ENCODE measurements at places on chromosomes 7 and 10.
A peak's percentile ranks its signal among the peaks of the same experiment; 100 is the strongest.

DNA sequence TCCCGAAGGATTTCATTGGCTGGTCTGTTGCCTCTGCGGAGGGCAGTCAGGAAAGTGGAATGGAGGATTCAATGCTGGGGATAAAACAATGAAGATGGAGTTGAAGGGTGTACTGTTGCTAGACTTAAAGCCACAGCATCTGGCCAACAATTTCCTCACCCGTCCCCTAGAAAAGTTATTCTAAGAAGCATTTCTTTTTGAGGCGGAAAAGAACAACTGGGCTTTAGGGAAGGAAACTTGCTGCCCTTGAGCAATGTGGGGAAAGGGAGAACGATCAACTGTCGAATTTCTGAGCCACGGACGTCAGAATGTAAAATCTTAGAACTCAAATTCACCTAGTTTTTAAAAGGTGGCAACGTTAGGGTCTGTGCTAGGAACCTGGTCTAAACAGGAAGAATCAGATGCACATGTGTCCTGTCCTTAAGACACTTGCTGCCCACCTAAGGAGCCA lies 664 bp downstream of the FMC1 start:
- DNase-seq: no peak

- DNase-seq: no peak
Observed at GRCh38 chr7:50196719-50197118, 103.7 kb upstream of the ZPBP start.

DNA sequence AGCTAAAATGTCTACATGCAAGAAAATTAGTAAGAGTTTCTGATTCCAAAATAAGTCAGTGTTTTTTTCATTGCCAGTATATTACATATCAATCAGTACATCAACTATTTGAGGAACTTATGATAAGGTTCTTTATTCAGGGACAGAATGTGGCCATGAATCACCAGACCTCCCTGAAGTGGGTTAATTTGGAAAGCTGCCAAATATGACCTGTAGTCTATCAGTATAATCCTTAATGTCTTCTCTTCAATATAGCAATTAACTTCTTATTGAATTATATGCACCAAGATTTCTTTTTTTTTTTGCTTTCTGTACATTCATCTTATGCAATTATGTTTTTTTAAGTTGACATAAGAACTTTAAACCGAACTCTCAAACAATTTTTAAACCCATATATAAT lies 714.5 kb upstream of the POT1 start:
- no peak for DNase-seq

DNA sequence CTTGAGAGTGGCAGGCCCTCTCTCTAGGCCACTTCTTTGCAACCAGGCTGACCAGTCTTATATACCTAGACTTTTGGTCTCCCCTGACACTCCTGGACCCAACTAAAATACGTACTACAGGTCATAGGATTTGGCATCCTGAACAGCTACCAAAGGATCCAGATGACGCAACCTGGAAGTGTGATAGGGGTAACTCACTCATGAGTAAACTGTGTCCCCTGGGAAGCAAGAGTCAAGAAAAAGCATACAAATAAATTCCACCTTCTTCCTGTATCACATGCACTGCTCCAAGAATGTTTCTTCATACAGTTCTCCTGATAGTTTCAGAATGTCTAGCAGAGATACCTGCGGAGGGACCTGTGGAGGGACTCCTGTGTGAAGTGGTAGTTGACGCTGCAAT lies 172.3 kb downstream of the MDFIC start:
- DNase-seq: no peak

GRCh38 chr10:117720931-117721835 lies 178.6 kb downstream of the EMX2 start:
- no peak for DNase-seq

- no peak for DNase-seq
Observed at GRCh38 chr7:114660126-114660486, 245.5 kb downstream of the FOXP2 start.

DNA sequence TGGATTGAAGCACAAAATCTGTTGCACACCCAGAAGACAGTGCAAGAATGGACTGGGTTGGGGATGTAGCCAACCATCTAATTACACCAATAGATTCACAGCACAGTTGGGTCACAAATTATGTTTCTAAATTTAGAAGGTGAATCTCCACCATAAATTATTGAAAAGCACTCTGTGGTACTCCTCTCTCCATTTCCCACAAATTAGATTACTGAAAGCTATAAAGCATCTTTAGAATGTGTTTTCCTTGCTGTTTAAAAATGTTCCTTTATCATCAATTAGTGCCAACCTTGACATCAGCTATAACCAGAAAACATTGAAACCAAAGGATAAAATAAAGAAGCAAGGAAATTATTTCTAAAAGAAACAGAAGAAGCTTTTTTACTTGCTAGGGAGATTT lies 39.9 kb upstream of the HDAC9 start:
- no peak for DNase-seq

DNA sequence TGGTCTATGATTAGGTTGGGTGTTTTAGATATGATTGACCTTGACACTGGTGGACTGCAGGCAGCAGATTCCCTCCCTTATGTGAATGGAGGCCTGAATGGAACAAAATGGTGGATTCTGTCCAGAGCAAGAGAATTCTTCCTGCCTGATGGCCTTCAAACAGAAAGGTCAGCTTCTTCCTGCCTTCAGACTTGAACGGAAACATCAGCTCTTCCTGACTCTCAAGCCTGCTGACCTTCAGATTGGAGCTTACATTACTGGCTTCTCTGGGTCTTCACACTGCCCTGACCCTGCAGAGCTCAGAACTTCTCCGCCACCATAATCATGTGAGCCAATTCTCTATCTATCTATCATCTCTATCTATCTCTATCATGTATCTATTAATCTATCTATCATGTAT lies 111.6 kb downstream of the RAMP3 start:
- no peak for DNase-seq

DNA sequence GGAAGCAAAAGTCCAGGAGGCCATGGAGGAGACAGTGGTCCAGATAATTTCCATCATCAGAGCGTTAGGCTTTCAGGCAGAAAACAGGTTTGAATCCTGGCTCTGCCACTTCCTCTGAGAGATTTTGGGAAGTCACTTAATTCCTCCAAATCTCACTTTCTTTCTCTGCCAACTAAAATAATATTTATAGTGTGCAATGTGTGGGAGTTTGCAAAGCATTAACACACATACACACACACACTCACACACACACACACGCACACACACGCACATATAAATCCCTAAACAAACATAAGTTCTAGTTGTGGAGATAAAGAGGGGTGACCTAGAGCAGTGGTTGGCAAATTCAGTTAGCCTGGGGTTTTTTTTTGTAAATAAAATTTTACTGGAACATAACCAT lies 84.8 kb downstream of the TRIL start:
- no peak for DNase-seq

- peak; percentile 58 for DNase-seq
Observed at GRCh38 chr10:99693933-99694583, 34.7 kb downstream of the ENTPD7 start.

- no peak for DNase-seq
Observed at GRCh38 chr10:73485320-73485719, 10.5 kb downstream of the PPP3CB start.

DNA sequence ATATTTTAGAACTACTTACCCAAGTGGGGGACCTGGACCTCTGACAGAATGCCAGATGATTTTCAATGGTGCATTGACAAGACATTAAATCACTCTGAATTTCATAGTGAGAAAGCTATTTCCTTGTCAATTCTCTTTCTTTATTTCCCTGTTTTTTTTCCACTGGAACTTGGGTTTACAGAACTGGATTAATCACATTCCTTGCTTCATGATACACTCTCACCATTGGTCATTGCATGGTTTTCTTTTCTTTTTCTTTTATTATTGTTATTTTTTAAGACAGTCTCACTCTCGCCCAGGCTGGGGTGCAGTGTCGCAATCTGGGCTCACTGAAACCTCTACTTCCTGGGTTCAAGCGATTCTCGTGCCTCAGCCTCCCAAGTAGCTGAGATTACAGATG lies 38.5 kb upstream of the LBX1 start:
- no peak for DNase-seq

DNA sequence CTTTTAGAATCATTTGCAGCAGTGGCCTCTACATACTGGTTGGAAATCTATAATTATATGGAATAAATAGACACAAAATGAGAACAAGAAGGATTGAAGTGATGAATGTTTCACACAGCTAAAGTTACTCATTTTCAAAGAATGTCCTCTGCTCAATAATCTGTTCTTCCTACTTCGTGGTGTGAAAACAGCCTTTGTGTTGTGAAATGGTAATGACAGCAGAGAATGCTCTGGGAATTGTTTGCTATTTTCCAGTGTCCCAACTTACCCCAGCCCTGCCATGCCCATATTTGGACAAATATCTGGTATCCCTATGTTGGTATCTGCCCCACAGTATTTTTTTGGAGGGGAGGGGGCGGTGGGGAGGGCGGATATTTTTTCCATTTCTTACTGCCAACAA lies 130.4 kb downstream of the GLI3 start:
- peak; percentile 31 for DNase-seq

- DNase-seq: no peak
Observed at GRCh38 chr10:37240223-37240622, 114.8 kb downstream of the ANKRD30A start.

GRCh38 chr7:134732728-134733127 lies 46.7 kb upstream of the CALD1 start:
- no peak for DNase-seq

DNA sequence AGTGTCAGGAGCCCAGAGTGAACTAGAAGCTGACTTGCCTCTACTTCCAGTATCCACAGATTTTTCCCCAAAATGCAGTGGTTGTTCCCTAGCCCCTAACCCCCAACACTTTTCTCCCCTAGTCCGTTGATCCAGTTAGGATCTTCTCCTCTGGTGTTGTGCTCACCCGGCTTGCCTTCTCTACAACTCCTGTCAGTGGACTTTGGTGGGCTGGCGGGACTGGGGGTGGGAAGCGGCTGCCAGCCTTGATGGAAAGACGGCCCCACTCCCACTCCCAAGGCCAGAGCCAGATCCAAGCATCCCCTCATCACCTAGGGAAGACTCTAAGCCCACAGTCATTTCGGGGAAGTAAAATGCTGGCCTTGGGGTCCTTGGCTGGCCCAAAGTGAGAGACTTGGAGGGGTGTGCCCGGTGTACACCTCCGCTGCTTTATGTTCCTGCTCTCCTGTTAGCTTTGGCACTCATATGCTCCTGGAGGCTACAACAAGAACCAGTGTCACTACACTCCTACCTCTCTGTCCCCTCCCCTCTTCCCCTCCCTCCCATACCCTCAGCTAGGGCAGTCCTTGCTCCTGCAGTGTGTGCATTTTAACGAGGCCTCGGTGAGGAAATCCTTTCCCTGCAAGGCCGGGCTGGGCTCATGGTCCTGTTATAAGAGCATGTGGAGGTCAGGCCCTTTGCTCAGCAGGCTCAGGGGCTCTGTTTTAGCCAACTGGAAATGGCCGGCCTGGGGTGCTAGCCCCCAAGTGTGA lies 930 bp upstream of the HOXA10 start:
- peak; percentile 25 for DNase-seq

GRCh38 chr10:33248638-33249037 lies 85.8 kb downstream of the NRP1 start:
- DNase-seq: peak; percentile 34

DNA sequence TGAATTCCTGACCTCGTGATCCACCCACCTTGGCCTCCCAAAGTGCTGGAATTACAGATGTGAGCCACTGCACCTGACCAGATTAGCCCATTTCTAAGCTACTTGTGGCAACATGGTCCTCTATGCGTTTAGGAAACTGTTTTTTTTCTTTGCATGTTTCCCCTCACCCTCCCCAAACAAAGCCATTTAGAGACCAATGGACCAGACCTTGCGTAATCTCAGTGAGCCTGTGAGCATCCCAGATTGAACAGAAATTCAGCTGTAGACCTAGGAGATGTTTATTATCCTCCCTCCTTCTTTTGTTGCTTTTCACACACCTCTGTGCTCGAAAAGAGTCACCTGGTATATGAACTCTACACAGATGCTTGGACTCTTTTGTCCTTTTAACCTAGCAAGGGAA lies 28.5 kb upstream of the CAMK1D start:
- DNase-seq: no peak

GRCh38 chr10:91901784-91902677 lies 7.3 kb downstream of the FGFBP3 start:
- DNase-seq: peak; percentile 51

- peak; percentile 79 for DNase-seq
Observed at GRCh38 chr7:132516042-132516840, 60.0 kb downstream of the PLXNA4 start.

GRCh38 chr7:144720149-144720548 lies 115.7 kb downstream of the TPK1 start:
- DNase-seq: no peak

DNA sequence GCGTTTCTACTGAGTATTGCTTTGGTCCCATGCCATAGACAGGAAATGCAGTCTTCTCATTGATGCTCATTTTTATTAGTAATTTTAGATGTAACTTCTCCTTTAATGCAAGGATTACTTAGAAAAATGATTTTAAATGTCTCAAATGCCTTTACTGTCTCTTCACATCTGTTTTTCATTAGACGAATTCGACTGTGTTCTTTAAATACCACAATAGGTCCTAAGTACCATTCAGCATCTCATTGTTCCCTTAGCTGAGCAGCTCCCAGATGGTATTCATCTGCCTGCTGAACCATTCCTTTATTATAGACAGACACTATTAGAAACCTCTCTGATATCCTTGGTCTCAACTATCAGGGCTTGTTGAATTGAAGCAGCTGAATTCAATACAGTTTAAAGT lies 113.6 kb downstream of the LSMEM1 start:
- DNase-seq: no peak

DNA sequence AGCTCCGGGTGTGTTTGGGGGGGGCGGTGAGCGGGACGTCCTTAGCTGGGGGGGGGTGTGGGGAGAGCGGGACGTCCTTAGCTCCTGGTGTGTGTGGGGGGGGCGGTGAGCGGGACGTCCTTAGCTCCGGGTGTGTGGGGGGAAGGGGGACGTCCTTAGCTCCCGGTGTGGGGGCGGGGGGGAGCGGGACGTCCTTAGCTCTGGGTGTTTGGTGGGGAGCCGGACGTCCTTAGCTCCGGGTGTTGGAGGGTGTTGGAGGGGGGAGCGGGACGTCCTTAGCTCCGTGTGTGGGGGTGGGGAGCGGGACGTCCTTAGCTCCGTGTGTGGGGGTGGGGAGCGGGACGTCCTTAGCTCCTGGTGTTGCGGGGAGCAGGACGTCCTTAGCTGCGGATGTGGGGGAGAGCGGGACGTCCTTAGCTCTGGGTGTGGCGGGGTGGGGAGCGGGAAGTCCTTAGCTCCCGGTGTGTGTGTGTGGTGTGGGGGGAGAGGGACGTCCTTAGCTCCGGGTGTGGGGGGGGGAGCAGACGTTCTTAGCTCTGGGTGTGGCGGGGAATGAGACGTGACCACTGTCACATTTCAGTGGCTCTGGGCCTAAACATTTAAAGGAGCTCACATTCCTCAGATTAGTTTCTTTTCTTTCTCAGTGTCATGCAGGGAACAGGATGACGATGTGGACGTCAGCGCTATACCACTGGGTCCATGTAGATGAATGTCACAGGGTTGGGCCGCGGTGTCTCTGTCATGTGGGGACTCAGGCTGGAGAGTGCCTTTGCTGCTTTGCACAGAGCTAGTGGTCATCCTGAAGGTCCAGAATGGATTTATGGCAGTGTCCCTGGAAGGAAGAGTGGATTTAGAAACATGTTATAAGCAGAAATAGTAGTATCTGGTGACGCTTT lies 7.5 kb downstream of the DYNC2I1 start:
- DNase-seq: peak; percentile 88

Measured in AG20443 (cell line).